Bronchial epithelial cell (primary cell): ENCODE measurements at places on chromosomes 2 and 18.

- DNase-seq = no peak
Measured at GRCh38 chr2:150099805-150100204, 387.7 kb downstream of the RND3 start.

GRCh38 chr2:55865096-55865835 lies 58.3 kb downstream of the EFEMP1 start:
- peak; percentile 65 for DNase-seq

DNA sequence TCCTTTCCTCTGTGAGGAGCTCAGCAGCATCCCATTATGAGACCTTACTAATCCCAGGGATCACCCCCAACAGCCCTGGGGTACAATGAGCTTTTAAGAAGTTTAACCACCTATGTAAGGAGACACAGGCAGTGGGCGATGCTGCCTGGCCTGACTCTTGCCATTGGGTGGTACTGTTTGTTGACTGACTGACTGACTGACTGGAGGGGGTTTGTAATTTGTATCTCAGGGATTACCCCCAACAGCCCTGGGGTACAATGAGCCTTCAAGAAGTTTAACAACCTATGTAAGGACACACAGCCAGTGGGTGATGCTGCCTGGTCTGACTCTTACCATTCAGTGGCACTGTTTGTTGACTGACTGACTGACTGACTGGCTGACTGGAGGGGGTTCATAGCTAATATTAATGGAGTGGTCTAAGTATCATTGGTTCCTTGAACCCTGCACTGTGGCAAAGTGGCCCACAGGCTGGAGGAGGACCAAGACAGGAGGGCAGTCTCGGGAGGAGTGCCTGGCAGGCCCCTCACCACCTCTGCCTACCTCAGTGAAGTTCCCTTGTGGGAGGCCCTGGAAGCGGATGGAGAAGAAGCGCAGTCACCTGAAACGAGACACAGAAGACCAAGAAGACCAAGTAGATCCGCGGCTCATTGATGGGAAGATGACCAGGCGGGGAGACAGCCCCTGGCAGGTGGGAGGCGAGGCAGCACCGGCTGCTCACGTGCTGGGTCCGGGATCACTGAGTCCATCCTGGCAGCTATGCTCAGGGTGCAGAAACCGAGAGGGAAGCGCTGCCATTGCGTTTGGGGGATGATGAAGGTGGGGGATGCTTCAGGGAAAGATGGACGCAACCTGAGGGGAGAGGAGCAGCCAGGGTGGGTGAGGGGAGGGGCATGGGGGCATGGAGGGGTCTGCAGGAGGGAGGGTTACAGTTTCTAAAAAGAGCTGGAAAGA lies 7.6 kb downstream of the PROC start:
- no peak for DNase-seq

GRCh38 chr2:208541461-208541988 lies 134.9 kb downstream of the PTH2R start:
- no peak for DNase-seq

- no peak for DNase-seq
Measured at GRCh38 chr2:68879296-68879695, 8.1 kb upstream of the BMP10 start.

- no peak for DNase-seq
Measured at GRCh38 chr2:42170619-42171395, 1.7 kb downstream of the EML4 start.

DNA sequence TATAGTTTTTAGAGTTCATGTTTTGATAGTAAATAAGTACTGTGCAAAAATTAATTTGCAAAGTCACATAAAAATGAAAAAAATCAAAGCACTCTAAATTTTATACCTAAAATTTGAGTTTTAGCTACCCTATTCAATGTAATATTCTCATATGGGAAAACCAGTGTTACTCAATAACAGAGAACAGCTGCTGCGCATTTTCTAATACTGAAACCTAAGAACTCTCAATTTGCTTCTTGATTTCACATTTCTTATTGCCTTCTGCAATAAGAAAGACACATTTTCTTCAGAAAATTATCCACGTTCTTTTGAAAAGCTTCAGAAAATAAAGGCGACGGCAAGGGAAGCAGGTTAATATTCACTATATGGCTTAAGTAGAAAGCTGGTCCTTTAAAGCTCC lies 199.1 kb upstream of the CCDC150 start:
- no peak for DNase-seq

DNA sequence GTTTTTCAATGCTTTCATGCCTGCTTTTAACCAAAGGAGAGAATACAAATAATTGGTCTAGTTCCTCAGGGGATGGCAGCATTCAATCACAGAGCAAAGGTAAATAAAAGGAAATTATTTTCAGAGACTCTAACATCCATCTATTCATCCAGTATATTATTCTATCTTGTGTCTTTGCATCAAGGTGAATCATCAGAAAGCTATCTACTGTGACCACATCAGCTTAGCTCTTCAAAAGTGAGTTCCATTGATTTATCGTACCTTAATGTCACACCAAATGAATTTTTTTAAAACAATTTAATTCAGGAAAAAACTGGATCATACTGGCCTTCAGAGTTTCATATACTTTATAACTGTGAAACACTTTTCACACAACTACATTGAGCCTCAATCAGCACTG lies 66.1 kb downstream of the CHN1 start:
- DNase-seq = peak; percentile 72

- DNase-seq = no peak
Measured at GRCh38 chr18:36114738-36115137, 14.4 kb downstream of the SLC39A6 start.

DNA sequence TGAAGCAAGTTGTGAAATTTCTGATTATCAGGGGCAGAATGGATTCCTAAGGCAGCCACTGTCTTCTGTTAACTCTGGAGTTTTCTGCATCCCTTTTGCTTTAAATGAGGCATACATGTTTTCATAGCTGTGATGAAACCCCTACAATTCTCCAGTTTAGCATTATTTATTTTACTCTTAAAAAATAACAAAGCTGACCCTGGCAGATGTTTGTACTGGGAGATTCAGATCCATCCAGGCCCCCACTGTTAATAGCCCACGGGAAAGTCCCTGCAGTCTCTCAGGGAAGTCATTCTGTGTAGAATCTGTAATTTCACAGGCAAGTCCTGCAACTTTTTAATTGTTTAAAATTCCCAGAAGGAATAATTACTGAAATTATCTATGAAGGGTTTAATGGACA lies 353 bp upstream of the SULT1C4 start:
- no peak for DNase-seq

- no peak for DNase-seq
Measured at GRCh38 chr2:3857576-3857975, 154.2 kb downstream of the DCDC2C start.

DNA sequence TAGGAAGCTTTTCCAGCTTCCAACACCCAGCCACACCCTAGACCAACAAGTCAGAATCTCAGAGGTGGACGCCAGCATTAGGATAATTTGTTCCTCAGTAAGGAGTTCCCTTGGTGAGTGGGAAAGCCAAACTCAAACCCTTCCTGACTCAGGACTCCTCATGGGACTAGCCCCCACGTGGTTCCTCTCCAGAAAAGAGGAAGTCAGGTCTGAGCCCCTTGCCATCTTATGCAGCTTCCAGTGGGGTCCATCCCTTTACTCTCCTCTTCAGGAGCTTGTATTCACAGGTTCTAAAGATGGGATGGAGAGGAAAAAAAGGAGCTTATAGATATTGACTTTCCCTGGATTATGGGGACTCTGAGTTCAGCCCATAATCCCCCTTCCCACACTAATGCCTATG lies 14.8 kb upstream of the NOTO start:
- DNase-seq = no peak

DNA sequence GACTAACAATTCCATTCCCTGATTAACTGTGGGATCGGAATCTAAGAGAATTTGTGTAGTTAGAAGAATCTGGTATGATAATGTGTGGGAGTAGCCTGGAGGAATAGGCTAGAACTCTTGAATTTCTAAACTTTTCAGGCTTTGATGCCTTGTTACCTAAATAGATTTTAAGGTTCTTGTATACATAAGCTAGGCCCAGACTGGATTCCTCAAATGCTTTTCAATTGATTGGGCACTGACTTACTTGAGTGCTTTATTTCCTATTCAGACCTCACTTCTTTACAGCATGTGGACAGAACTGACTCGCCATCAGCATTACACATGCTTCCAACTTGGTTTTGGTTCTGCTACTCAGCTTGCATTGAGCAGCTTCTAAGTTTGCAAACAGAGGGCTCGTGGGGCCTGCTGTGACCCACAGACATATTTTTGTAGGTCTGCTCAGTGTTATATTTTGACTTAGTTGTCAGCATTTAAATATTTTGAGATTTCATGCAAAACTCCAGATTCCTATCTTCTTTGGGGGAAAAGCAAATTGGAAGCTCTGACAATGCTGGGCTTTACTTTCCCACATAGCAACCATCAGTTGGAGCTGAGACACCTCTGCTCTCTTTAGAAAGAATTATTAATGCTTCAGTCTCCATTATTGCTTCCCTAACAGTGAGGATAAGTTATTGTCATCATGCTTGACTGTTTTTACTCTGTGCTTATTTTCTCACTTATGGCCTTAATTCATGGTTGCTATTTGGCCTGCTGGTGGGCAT lies 5.7 kb downstream of the PARD3B start:
- peak; percentile 38 for DNase-seq

DNA sequence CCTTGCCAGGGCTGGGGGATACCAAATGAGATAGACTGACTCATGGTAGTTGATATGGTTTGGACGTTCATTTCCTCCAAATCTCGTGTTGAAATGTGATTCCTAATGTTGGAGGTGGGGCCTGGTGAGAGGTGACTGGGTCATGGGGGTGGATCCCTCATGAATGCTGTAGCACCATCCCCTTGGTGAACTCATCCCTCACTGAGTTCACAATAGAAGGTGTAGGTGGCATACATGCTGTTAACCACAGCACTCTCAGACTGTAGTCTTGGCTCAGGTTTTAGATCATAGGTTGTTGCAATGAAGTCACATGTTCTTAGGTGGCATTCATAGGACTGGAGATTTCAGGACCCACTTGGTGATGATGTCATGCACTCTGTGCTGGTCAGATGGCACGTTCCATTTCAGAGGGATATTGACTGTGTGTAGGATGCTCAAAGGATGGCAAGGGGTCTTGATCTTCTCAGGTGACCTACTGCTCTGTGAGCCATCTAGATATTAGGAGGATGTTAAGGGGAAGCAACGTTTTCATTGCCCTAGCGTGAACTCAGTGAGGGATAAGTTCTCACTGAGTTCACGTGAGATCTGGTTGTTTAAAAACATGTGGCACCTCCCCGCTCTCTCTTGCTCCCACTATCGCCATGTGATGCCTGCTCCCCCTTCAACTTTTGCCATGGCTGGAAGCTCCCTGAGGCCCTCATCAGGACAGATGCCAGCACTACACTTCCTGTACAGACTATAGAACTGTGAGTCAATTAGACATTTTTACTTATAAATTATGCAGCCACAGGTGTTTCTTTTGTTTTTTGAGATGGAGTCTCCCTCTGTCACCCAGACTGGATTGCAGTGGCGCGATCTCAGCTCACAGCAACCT lies 73.8 kb upstream of the ACAA2 start:
- DNase-seq = peak; percentile 80
